Activated CD4-positive, alpha-beta T cell treated with anti-CD3 and anti-CD28 coated beads, Interleukin-2, amount 10 ng/mL, durations not matched to agents 24 days and 14 days (primary cell): ENCODE measurements at places on chromosomes 7 and 10. TPM values are rescaled to one million over a fixed set of nuclear protein-coding genes. Genes with fewer than 3 reads are reported as not detected.

The CALHM3 gene
- not detected in 2 replicates for total RNA-seq

The LRRC72 gene
- not detected in 2 replicates for total RNA-seq

The TMEM270 gene
- total RNA-seq, result not detected in 2 replicates

The HOXA7 gene
- total RNA-seq, result not detected in 2 replicates

The FKBP6 gene
- total RNA-seq, result not detected in 2 replicates

The OR2A12 gene
- total RNA-seq, result not detected in 2 replicates

The H2BK1 gene
- total RNA-seq, result 0.83 TPM in 1 of 2 replicates, not detected in the other

The SPAM1 gene
- not detected in 2 replicates for total RNA-seq

The AMPH gene
- not detected in 2 replicates for total RNA-seq

The CDC14C gene
- total RNA-seq, result not detected in 2 replicates

The AP1S1 gene
- total RNA-seq, result 44.2 and 49.2 TPM in 2 replicates

The CHST3 gene
- 0.36 and 0.63 TPM in 2 replicates for total RNA-seq

The CABCOCO1 gene
- not detected in 2 replicates for total RNA-seq

The AKR1C1 gene
- total RNA-seq, result 0.62 and 1.0 TPM in 2 replicates

The ADCYAP1R1 gene
- not detected in 2 replicates for total RNA-seq

The CEP55 gene
- total RNA-seq, result 58.5 and 59.3 TPM in 2 replicates

The AGMO gene
- not detected in 2 replicates for total RNA-seq

DNA sequence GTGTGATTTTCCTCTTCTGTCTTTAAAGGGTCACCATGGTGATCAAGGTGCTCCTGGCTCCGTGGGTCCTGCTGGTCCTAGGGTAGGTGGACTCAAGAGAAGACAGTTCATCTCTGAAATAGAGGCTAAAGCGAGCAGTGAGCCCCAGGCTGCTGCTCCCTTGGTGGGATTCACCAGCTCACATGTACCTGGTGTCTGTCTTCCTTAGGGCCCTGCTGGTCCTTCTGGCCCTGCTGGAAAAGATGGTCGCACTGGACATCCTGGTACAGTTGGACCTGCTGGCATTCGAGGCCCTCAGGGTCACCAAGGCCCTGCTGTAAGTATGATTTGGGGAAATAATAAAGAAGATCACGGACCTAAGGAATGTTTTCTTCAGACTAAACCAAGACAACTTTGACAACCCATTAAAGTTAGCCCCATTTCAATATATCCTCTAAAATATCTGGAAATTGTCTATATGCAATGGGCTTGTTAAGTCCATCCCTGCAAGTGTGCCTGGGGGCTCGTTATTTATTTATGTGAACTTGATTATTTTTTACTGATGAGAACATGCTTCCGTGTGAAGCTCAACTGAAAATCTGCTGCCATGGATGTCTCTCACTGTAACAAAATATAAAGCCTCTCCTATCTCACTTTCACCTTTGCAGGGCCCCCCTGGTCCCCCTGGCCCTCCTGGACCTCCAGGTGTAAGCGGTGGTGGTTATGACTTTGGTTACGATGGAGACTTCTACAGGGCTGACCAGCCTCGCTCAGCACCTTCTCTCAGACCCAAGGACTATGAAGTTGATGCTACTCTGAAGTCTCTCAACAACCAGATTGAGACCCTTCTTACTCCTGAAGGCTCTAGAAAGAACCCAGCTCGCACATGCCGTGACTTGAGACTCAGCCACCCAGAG is 32.5 kb downstream of the COL1A2 start:
- DNase-seq, result no peak

GRCh38 chr7:100563809-100564400 is 9.8 kb downstream of the SAP25 start:
- peak; percentile 95 for DNase-seq

- no peak for DNase-seq
Observed at GRCh38 chr7:1425292-1426136, 33.8 kb downstream of the MICALL2 start.

- no peak for DNase-seq
Observed at GRCh38 chr7:98774884-98775283, 94.9 kb downstream of the TMEM130 start.

- DNase-seq, result no peak
Observed at GRCh38 chr10:124651402-124651891, 92.7 kb downstream of the FAM53B start.

DNA sequence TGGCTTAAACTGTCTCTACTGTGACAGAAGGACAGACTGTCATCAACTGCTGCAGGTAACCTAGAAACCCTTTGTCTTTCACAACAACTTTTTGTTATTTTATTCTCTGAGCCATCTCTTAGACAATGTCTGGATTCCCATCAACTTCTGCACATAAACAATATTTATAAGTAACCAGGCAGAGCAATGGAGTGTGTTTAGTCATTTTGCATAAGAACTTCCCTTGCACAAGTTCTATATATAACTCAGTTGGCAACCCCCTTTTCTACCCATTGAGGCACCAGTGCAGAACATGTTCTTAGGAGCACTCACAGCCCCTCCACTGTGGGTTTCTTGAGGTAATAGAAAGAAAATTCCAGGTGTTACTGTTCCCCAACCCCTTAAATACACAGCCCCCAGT is 65.0 kb upstream of the IL6 start:
- DNase-seq, result no peak

DNA sequence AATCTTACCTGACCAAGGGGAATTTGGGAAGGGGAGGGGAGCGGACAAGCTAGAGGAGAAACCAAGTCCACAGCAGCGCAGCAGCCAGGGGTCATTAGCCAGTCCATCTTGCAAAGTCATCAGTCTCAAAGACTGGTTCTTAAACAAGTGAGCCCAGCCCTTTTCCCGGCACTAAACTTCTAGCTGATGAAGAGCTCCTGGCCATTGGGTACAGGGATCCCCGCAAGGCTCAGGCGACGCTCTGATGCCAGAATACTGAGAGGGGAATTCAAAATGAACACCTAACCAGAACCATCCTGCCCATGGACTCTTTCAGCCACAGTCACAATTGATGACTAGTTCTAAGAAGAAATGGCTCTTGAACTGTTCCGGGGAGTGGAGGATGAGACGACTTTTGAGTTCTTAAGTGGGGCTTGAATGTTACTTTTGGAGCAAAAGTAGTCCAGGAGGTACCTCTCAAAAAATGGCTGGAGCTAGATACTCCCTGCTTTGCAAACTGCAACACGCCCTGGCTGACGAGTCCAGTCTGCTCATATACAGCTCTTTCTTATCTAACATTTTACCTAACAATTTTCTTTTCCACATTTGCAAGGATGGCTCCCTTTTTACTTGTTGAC is 2.5 kb upstream of the TWIST1 start:
- no peak for DNase-seq

- DNase-seq, result peak; percentile 82
Observed at GRCh38 chr7:158695726-158696452, 8.7 kb downstream of the NCAPG2 start.

- peak; percentile 86 for DNase-seq
Observed at GRCh38 chr7:24757353-24758275, at the start of gene GSDME. GSDME (minus strand) TSS chr7:24757464; CDS start chr7:24749774, 7,690 bp downstream.

DNA sequence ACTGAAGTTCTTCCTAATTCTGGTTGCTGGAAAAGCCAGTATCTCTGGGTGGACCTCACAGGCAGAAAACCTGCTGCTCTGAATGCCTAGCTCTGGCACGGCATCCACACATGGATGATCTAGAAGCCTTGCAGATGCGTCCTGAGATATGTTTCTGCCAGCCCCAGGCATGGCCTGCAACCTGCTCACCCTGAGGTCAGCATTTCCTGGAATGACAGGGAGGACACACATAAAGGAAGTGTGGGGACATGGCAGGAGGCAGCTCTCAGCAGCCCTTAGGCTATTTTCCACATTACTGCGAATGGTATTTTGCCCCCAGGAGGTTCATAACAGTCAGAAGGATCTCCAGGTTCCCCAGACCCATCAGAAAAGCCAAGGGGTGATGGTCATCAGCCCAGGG is 23.2 kb downstream of the PLXNA4 start:
- no peak for DNase-seq

DNA sequence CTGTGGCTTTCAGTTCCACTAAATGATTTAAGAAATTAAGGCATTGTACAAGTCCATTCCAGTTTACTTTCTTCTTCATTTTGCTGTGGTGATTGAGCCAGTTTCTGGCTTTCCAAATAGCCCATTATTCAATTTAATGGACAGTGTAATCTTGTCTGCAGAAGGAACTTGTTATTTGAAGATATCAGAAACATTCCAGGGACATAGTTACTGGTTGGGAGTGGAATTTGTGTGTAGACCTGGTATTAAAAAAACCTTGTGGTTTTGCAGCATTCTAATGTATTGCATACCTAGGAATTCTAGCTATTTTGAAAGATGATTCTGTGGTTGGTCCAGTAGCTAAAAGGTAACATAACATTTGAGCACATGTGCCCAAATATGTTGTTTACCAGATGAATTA is 72.2 kb downstream of the MCU start:
- DNase-seq, result no peak

DNA sequence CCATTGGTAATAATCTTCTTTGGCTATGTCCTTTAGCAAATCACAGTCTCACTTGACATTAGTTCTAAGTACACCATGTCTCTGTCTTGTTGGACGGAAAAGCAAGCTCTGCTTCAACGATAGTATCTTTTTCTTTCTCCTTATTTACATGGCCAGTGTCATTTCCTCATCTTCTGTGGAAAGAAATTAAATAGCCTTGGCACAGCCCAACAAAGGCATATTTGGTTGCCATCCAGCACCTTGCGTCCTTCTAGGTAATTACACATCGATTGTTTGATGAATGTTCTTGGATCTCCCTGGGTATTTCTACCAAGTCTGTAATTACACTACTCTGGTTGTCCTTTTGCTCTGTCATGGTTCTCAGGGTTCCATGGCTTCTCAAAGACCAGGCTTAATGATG is 183.1 kb downstream of the CHN2 start:
- DNase-seq, result no peak

- no peak for DNase-seq
Observed at GRCh38 chr10:62019685-62020359, 118.3 kb downstream of the ARID5B start.

GRCh38 chr10:61634746-61635145 is 28.0 kb upstream of the CABCOCO1 start:
- no peak for DNase-seq

GRCh38 chr10:52454491-52454890 is 140.4 kb downstream of the DKK1 start:
- no peak for DNase-seq

GRCh38 chr7:11650500-11650899 is 181.5 kb downstream of the THSD7A start:
- no peak for DNase-seq

DNA sequence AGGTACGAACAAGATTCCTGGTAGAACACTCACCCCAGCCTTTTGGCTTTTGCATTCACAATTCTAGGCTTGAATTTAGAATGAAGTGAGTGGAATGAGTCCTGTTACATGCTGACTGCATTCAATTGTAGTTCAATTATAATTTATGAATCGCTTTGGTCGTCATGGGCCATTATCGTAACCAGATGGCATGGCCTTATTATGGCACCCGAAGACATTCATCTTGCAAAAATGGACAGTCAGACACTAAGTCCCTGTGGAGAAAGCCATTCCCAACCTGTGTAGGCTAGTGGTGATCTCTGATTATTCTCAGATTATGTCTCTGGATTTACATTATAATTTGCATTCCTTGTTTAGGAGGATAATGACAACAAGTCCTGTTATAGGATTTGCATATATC is 292.4 kb upstream of the NPSR1 start:
- DNase-seq, result no peak

GRCh38 chr10:9254353-9254752 is 1199.9 kb downstream of the GATA3 start:
- no peak for DNase-seq

DNA sequence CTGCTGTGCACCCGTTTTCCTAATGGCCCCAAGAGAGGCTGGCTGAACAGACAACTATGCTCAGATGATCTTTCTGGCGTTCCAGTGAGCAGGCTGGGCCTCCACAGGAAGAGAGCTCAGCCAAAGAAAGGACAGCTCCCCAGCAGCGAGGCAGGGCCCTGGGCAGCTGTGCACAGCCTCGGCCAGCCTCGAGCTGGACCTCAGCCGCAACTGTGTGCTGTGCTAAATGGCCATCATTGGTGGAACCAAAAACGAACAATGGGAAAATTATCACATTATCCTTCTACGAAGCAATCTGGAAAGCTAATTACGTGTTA is 97.5 kb downstream of the CTBP2 start:
- no peak for DNase-seq

GRCh38 chr10:91190876-91191583 is 29.4 kb upstream of the PCGF5 start:
- DNase-seq, result peak; percentile 37

- no peak for DNase-seq
Observed at GRCh38 chr7:159083001-159083697, 61.5 kb downstream of the VIPR2 start.

GRCh38 chr7:6442114-6442513 is 5.6 kb downstream of the DAGLB start:
- DNase-seq, result no peak

DNA sequence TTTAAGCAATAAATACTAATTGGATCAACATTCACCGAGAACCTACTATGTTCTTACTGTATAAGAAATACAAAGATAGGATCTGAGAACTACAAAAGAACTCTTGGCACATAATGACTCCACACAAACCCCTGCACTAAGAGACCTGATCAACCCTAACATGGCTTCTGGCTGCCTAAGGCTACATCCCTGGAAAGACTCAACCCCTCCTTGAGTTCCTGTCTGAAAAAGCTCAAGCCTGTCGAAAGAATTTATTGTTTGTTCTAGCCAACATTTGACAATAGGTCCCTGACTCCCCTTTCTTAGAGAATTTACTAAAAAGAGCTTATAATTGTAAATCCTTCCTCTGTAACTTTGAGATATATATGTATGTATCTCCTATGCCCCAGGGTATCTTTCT is 125.3 kb upstream of the SGCE start:
- DNase-seq, result no peak

GRCh38 chr10:132700156-132701098 is 85.5 kb downstream of the NKX6-2 start:
- DNase-seq, result no peak
